ENCODE measurements at places on chromosomes 3 and 15.

GRCh38 chr3:130379274-130379673 is 33.8 kb downstream of the COL6A5 start:
- no peak for DNase-seq

DNA sequence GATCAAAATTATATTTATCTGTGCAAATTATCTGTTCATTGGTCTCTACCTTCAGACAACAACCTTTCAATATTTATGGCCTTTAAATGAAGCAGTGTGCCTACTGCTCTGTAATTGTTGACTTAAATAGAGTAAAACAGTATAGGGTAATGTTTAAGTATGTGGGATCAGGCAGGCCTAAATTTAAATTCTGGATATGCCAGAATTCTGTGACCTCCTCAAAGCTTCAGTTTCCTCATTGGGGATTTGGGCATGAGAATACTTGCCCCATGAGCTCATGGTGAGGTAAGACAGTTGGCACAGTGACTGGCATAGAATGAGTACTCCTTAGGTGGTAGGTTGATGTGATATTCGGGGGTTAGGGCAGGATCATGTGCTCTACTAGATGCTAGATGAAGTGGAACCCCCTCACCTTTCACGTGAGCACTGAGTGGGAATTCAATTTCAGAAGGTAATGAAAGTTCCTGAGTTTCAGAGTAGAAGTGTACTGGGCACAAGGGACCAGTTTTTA is 14.9 kb downstream of the ARL8B start:
- DNase-seq, result no peak

- no peak for DNase-seq
Measured at GRCh38 chr15:34259566-34259965, 34.8 kb downstream of the EMC4 start.

- no peak for DNase-seq
Measured at GRCh38 chr15:77144492-77145070, 73.7 kb upstream of the TSPAN3 start.

- DNase-seq, result no peak
Measured at GRCh38 chr15:61116825-61117224, 112.3 kb downstream of the RORA start.

DNA sequence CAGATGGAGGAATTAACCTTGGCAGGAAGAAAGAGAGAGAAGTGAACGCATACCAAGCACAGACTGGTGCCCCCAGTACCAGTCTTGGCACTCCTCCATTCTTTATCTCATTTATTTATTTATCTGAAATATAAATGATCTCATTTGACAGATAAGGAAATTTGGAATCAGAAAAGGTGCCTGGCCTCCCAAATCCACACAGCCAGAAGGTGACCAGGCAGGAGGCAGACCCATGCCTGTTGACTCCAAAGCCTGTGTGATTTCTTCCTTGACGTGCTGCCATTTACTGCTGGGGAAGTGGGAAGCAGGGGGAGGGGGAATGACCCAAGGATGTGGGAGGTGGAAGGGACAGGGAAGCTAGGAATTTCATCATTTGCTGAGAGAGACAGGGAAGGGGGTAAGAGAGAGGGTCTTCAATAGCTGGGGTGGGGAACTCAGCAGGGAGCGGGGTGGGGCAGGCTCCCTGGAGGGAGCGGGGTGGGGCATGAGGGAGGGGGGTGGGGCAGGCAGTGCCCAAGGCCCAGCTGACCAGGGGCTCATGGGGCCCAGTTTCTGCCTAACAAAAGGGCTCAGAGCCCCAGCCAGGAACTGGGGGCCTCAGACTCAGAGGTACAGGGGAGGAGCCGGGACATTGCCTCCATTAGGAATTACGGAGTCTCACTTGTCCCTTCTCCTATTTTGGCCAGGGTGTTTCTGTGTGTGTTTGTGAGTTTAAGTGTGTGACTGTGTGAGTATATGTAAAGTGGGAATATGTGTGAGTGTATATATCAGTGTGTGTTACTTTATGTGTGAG is 63.0 kb downstream of the MINAR1 start:
- no peak for DNase-seq

DNA sequence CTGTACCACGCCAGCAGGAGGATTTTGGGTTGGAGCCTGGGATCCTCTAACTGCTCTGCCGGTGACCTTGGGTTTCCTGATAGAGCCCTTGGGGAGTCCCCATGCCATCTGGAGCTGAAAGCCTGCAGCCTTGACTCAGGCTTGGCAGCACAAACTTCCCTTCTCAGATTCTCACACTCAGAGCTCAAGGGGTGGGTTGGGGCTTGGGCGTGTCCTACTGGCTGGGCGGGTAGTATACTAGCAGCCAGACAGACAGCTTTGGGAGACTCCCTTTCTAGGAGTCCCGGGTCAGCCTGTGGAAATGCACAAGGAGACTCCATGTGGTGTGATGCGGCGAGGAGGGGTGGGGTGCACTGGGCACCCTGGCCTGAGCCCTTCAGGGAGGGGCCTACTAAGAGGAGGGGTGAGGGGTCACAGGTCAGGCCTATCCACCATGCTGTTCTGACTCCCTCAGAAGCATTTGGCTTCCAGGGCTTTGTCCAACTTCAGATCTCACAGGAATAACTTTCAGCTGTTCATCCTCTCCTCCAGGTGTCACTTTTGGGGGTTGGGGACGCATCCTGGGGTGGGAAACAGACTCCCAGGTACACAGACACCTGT is 21.6 kb upstream of the PLXNA1 start:
- no peak for DNase-seq

- no peak for DNase-seq
Measured at GRCh38 chr15:81534124-81534523, 160.1 kb upstream of the TMC3 start.

DNA sequence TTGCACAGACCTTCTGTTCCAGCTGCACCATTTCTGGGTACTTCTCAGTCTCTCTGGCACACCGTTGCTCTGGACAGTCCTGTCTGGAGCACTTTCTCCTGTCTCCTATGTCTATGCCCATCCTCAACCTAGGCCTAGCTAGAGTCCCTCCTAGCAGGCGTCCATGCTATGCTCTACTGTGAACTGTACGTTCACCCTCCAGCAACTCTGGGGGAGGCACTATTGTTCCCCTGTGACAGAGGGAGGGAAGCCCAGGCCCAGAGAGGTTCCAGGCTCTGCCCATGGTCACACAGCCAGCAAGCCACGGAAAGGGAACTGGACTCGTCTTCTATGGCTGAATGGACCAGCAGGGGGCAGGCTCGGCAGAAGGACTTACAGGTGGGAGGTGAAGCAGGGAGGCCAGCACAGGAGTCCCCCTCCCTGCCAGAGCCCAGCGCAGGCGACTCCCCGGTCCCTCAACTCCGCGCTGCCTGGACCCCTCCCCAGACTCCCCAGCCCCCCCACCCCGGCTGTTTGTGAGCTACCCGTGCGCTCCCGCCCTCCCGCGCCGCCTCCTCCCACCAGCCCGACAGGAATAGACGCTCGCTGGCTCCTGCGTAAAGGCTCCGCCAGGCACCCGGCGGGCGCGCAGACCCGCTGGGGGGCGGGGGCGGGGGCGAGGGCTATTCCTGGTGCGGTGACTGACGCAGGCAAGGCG is 1.7 kb upstream of the LINGO1 start:
- peak; percentile 23 for DNase-seq

DNA sequence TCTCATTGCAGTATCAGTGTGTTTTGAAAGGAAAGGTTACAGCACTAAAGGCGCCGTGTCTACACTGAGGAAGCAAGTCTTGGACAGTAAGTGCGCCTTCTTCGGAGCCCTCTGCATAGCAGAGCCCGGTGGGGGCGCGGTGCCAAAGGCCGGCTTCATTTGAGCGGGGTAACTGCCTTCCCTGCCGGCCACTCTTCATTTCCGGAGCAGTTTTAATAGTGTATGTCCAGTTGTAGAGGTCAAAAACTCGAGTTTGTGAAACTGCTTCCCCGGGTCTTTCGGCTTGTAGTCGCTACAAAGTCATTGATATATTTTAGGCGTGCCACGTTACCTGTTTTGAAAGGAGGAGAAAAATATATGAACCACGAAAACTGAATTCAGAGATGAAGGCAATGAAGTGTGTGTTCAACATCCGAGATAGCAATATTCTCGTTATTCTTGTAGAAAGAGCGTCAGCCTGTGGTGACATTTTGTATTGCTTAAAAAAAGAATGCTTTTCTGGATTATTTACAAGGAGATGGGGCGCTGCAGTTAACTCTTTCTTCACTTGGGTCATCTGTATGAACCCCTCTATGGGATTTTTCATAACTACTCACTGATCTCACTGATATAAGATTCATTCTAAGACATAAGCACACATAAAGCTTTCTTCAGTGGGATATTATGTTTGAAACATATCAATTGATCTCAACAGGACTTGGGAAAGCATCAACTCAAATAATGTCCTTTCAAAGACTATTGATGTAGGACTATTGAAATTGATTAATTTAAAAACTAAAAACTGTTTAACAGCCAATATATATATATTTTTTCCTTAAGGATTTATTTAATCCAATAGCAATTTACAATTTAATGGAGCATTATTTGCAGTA is 3.0 kb downstream of the ALCAM start:
- no peak for DNase-seq

GRCh38 chr3:120449701-120450599 is 842 bp downstream of the FSTL1 start:
- no peak for DNase-seq

DNA sequence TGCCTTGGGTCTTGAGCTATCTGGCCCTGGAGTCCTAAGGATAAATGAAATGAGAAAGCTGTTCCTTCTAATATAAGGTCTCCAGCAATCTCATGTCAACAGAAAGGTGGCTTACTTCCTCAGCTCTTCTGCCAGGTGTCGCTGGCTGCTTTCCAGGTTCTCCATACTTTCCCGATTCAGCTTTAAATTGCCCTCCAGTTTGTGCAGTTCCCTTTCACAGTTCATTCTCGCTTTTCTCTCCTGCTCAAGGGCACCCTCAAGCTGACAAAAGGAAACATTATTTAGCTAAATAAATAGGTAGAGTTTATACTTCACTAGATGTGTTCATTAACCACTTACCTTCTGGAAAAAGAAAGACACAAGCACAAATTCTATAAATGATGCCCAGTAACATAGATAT is 73.0 kb downstream of the MYH15 start:
- DNase-seq, result no peak

DNA sequence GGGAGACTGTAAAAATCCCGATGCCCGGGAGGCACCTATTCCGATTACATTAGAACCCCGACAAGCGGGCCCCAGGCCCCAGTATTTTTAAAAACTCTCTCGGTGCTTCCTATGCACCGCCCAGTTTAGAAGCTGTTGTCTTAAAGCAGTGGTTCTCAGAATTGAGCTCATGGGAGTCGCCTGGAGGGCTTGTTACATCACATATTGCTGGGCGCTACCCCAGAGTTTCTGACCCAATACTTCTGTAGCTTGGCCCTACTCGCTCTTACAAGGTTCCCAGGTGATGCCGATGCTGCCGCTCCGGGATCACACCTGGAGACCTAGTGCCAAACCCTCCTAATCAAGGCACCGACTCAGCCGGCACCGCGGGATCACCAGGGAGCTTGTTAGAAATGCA is 35.2 kb downstream of the CPN2 start:
- no peak for DNase-seq

DNA sequence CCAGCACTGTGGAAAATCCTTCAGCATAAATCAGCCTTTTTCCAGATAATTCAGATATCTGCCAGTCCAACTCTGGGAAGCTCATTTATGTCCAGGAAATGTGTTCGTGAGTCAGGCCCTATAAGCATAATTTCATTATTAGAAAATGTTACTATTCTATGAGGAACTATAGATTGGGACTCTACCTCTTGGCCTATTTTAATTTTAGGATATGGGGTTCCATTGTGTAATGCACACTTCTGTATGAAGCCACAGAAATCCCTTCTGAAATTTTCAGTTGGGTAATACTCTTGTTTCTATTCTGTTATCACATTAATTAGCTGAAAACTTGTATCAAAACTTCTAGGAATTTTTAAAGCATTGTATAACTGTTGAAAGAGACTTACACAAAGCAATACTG is 43.9 kb upstream of the IL12A start:
- DNase-seq, result no peak

DNA sequence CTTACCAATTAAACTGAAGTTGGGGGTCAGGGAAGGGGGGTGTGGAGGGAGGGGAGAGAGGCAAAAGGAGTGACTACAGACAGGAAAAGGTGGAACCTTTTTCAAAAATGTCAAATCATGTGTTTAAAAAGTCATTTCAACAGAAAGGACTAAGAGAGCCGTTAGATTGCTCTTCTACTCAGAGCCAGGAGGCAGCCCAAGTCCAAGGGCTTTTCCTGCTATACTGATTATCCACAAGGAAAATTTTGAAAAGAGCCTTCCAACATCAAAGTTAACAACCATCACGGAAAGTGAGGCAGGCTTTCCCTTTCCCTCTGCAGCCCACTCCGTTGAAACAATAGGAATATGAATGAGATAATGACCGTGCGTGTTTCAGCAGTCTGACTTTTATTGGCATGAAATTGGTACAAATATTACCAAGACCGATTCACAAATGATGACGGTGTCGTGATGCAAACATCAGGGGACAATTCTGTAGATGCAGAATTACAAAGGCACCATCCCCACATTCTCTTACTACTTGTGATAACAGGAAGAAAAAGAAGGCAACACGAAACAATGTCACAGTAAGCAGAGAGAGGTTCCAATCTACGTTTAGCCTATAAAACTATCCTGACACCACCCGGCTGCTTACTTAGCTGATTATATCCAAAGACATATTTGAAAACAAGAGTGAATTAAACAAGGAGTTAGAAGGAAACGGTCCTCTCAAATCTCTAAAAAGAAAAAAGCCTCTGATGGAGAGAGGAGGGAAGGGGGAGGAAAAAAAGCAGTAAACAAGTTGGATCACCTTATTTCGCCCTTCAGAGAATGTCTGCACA is 453.7 kb downstream of the FOXP1 start:
- no peak for DNase-seq

- no peak for DNase-seq
Measured at GRCh38 chr15:29092376-29093064, 177.1 kb downstream of the NSMCE3 start.
